ENCODE measurements at places on chromosomes 11 and 22.

GRCh38 chr11:57515332-57516060, at the start of gene SLC43A1:
Gene SLC43A1 (minus strand): TSS chr11:57515702. CDS start chr11:57514111, 1,591 bp downstream.
- DNase-seq, result no peak

GRCh38 chr11:106950067-106950491, 68.2 kb downstream of the GUCY1A2 start:
- DNase-seq, result no peak

DNA sequence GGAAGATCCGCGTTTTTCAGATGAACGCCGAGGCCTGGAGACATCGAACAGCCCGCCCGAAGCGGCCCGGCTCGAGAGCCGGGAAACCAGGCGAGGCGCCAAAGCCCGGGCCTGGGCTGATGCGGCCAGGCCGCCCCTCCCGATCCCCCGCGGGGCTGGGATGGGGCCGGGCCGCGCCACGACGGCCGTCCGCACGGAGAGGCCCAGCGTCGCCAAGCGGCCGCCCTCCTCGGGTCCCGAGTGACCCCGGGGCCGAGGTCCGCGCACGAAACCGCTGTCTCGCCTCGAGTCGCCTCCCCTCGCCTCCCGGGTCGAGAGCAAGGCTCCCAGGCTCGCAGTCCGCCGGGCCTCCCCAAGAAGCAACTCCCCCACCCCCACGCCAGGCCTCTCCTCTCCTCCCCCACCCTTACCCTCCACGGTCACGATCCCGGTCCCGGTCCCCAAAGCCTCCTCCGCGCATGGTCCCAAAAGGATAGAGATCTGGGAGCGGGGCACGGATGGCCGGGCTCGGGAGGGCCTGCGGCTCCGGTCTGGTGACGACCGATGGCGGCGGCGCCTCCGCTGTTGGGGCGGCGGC, 482 bp downstream of the DDX17 start:
- DNase-seq, result peak; percentile 38

- DNase-seq, result no peak
Measured at GRCh38 chr11:40376331-40376730, 1083.1 kb downstream of the LRRC4C start.

GRCh38 chr11:129257512-129257911, 65.4 kb upstream of the ARHGAP32 start:
- no peak for DNase-seq

DNA sequence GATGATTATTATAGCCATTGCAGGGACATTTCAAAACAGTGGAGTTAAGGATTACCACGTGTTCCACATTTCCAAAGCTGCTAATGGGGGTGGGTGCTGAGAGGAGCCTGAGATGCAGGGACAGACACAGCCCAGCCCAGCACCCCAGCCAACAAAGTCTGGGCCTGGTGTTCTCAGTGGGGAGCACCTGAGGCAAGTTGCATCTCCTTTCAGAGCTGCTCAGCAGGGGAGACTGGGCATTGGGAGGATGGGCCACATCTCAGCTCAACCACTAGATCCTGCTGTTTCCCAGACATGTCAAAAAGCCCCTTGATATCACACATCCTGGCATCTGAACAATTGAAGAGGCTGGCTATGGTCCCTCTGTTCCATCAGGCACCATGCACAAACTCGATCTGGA, 458.0 kb upstream of the KIRREL3 start:
- DNase-seq, result no peak

GRCh38 chr22:41382098-41382578, 396 bp downstream of the TEF start:
- no peak for DNase-seq

GRCh38 chr22:42180349-42180842, 49.8 kb upstream of the CYP2D6 start:
- DNase-seq, result no peak

- DNase-seq, result no peak
Measured at GRCh38 chr22:33853200-33854097, 66.8 kb downstream of the LARGE1 start.

DNA sequence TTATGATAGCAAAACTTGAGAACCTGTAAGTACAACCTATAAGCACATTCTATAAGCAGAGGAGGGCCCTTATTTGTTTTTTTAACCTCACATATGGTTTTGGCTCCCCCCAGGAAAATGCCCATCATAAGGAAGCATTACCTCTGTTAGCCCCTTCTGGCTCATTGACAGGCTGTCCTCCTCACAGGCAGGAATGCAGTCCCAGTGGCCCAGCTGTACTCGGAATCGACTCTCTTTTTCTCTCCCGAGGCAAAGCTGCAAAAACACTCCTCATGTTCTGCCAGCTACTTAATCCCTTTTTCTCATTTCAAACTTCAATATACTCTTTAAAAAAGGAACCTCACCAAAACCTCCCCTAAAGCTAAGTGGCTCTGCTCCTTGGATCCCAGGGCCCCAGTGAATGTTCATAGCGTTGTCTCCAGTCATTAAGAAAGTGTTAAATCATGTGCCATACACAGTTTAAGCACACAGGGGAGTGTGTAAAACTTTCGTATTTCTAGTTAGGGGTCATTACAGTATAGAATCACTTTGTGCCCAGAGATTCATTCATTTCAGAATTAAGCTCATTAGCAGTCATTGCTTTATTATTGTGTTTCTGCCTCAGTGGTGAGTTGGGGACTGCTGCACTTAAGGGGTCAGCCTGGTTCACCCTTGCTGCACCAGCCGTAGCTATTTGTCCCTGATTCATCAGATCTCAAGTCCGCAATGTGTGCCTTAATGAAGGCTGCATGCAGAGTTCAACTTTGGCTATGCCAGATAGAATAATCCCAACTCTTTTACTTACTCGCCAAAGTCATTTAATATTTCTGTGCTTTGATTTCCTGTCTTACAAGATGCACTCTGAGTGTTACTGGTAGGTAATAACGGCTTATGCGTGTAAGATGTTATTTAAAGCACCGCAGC, 57.6 kb downstream of the JRKL start:
- no peak for DNase-seq

GRCh38 chr11:65417702-65418430, 4.7 kb upstream of the NEAT1 start:
- DNase-seq, result no peak

All from stimulated activated CD8-positive, alpha-beta memory T cell treated with anti-CD3 and anti-CD28 coated beads, Interleukin-7, amount 100 ng/mL, for 24 hours (primary cell).